Left forelimb (tissue), 1 donor: ENCODE measurements at places on chromosomes 13 and 19.

DNA sequence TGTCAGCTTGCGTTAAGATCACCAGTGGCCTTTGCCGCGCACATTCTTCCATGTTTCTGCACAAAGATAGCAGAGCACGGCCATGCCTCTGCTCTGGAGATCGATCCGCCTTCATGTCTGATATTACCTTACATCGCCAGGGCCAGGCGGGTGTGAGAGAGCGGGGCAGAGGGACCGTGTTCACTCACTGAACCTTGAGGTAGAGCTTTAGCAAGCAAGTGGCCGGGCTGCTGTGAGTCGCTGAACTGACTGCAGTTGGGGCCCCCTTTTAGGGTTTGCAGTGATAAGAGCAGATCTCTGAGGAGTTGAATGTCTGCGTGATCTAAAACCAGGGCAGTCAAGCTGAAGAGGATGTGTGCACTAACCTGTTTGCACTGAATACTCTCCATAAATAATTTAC lies 275.4 kb upstream of the OBI1 start:
- DNase-seq = no peak

GRCh38 chr13:29922281-29922821 lies 71.9 kb upstream of the UBL3 start:
- no peak for DNase-seq

GRCh38 chr19:50313812-50314536 lies 15.2 kb downstream of the KCNC3 start:
- DNase-seq = no peak

- no peak for DNase-seq
These were observed 16.6 kb downstream of the SIGLEC8 start for GRCh38 chr19:51441410-51442390.

- DNase-seq = no peak
These were observed 21.3 kb downstream of the ZNF607 start for GRCh38 chr19:37698216-37698615.

DNA sequence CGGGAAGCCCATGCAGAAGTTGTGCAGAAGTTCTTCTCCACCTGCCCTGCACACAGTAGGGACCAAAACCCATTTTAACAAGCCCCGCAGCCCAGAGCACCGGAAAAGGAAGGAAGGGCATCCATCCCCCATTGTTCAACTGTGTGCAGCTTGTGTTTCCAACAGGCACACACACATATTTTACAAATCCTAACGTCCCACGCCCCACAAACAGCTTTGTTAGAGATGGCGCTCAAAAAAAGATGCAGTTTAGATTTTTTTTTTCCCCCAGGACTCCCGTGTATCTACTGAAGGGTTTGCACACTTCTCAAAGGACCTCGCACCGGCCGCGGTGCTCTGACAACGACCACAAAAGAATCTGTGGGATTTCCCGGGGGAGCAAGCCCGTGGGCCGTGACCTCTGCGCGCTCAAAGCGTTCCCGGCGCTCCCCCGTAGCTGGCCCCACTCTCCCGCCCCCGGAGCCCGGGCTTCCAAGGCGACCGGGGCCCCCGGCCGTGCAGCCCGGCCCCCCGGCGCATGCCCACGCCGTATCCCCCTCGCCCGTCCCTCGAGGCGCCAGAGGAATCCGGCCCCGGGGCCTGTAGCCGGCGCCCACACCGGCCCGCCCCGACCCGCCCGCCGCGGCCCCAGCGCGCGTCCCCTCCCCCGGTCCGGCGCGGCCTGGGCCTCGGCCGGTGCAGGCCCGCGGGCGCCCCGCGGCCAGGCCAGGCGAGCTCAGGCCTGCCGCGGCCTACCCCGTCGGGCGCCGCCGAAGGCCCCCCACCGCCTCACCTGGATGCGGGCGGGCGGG lies 523 bp downstream of the ELAVL1 start:
- DNase-seq = no peak

GRCh38 chr19:35130761-35131720 lies 3.8 kb downstream of the LGI4 start:
- DNase-seq = no peak

GRCh38 chr13:27942972-27943371 lies 23.2 kb downstream of the PDX1 start:
- no peak for DNase-seq

DNA sequence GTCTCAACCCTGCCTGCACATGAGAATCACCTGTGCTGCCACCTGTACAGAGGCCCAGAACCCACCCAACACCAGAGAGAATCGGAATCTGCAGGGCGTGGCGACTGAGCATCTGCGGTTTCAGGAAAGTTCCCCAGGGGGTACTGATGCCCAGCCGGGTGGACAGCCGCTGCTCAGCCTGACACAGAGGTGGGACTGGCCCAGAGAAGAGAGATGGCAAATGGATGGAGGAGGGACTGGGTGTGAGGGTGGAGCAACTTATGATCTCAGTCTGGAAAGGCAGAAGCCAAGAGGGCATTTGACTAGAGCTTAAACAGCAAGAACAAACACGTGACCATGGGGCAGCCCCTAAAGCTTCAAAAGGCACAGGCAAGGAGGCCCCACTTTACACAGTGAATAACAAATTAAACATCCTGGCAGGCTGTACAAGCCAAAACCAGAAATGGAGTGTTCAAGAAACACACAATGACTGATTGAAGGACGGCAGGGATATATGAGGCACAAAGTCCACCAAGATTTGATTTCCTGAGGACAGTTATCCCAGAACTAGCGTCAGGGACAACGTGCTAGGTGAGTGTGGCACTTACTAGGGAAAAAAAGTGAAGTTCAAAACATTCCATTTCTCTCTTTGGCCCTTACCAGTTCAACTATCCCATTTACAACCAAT lies 3.1 kb downstream of the RANBP3 start:
- DNase-seq = no peak

DNA sequence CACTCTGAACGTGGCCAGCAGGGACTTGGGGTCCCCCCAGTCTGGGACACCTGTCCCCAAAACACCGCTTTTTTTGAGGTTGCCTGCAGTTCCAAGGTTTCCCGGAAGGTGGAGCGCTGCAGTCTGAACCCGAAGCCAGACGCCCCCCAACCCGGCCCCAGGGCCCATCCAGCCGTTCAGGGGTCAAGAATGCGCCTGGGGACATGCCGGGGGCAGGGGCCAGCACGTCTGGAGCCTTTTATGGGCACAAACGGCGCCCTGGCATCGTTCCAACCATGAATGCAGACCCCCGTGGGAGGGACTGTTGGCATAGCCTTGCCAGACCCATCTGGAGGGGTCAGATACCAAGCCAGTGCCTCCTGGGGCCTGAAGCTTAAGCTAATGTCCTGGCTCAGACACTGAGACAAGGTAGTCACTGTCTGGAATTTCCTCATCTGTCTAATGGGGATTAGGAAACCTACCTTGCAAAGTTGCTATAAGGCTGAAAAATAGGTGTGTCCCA lies 6.9 kb downstream of the S1PR5 start:
- no peak for DNase-seq

GRCh38 chr13:33908116-33908515 lies 90.2 kb downstream of the RFC3 start:
- DNase-seq = no peak

- no peak for DNase-seq
These were observed 4.7 kb upstream of the ZNF813 start for GRCh38 chr19:53462861-53463260.

- DNase-seq = no peak
These were observed 533 bp downstream of the ZNF544 start for GRCh38 chr19:58229255-58229639.

GRCh38 chr19:45569619-45570421 lies 14.8 kb downstream of the OPA3 start:
- DNase-seq = no peak

DNA sequence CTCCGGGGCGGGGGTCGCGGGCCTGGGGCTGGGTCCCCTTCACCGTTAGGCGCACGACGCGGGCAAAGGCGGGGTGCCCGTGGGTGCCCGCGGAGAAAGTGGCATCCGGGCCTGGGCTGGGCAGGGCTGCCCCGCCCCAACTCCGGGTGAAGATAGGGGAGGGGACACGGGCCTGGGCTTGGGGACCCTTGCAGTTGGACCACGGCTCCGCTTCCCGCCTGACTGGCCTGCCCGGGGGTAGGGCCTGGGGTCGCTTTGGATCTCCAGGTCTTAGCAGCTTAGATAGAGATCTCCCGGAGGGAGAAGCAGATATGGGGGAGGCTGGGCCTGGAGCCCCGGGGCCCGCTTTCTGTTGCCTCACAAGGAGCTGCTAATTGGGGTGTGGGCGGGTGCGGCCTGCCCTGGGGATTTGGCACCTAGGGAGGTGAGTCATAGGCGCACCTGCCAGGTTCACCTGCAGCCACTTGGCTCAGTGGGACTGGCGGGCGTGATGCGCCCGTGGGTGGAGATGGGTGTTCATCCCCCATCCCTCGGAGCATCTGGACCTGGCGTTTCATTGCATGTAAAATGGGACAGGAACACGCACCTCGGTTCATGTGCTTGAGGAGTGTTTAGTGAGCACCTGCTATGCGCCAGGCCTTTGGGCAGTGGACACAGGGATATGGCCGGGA lies 585 bp downstream of the MAP1S start:
- DNase-seq = no peak

DNA sequence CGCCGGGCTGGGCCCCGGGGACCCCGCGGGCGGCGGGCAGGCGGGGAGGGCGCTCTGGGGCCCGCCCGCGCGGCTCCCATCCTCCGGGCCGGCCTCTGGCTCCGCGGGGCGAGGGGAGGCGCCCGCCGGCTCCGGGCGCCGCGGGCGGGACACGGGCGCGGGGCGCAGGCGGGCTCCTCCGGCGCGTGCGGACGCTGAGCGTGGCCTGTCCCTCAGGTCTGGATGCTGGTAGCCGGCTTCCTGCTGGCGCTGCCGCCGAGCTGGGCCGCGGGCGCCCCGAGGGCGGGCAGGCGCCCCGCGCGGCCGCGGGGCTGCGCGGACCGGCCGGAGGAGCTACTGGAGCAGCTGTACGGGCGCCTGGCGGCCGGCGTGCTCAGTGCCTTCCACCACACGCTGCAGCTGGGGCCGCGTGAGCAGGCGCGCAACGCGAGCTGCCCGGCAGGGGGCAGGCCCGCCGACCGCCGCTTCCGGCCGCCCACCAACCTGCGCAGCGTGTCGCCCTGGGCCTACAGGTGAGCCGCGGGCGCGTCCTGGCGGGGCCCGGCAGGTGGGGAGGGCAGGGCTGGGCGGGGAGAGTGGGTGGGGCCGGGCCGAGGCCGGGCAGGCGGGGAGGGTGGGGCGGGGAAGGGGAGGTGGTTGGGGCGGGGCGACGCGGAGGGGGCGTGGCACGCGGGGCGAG lies 420 bp downstream of the IL17D start:
- DNase-seq = peak; percentile 88

GRCh38 chr19:12837225-12837624 lies 1.1 kb upstream of the MAST1 start:
- no peak for DNase-seq

GRCh38 chr19:41554907-41555306 lies 21.1 kb upstream of the CEACAM21 start:
- no peak for DNase-seq
